ENCODE measurements at places on chromosomes 2 and 18.

GRCh38 chr2:653645-654425, 23.4 kb downstream of the TMEM18 start:
- no peak for DNase-seq

DNA sequence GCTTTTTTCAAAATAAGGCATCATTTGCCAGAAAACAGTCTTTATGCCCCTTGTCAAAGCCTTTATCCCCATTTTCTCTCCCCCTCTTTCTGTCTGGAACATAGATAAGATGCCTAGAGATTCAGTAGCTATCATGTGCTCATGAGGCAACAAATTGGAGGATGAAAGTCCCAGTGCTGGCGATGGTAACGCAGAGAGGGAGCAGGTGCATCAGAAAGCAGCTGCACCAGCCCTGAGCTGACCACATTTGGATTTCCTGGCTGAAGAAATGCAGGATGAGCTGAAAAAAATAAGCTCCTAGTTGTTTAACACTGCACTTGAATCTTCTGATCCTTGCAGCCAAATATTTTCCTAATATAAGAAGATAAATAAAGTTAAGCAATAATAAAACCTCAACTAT, 48.0 kb downstream of the LOXHD1 start:
- no peak for DNase-seq

DNA sequence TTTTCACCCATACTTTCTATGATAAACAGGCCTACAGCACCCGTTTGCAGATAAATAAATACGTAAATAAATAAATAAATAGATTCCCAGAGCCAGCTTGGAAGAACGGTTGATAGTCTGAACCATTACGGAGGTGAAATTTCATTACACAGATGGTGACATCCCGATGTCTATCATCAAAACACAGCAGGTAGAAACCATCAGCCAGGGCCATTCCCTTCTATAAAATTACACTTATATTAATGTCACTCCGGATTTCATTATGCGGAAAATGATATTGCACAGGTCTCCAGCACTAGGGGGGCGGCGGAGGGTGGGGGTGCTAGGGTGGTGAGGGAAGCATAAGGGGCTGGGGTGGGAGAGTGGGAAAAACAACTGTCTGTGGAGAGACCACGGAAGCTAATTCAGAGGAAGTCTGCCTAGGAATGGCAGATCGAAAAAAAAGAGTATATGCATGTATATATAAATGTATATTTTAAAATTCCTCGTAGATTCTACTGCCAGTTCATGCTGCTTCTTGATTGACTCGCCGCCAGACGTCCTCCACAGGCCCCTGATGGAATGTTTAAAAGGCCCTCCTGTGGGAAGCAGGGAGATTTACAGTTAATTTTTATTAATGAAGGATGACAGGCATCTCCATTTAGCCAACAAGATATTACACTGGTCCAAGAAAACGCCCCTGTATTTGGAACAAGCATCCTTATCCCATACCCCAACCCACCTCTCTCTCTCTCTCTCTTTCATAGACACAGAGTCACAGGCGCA, 1906.0 kb upstream of the PIK3C3 start:
- DNase-seq = no peak

GRCh38 chr2:763766-764525, 86.7 kb upstream of the TMEM18 start:
- no peak for DNase-seq

- no peak for DNase-seq
These were observed 52.6 kb upstream of the MAP4K4 start for GRCh38 chr2:101644842-101645383.

DNA sequence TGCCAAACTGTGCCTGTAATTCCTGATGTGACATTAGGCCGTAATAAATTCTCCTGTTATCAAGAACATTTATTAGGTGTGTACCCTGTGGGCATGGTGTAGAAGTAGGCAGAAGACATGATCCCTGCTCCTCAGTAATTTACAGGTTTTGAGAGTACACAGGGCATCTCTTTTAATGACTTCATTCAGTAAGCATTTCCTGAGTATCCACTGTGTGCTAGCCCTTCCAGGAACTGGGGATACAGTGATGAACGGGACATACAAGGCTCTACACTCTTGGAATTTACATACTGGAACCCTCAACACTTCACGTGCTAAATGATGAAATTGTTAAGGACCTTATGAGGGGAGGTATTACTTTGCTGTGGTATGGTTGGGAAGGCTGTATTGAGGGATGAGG, 30.2 kb downstream of the DIS3L2 start:
- DNase-seq = no peak

DNA sequence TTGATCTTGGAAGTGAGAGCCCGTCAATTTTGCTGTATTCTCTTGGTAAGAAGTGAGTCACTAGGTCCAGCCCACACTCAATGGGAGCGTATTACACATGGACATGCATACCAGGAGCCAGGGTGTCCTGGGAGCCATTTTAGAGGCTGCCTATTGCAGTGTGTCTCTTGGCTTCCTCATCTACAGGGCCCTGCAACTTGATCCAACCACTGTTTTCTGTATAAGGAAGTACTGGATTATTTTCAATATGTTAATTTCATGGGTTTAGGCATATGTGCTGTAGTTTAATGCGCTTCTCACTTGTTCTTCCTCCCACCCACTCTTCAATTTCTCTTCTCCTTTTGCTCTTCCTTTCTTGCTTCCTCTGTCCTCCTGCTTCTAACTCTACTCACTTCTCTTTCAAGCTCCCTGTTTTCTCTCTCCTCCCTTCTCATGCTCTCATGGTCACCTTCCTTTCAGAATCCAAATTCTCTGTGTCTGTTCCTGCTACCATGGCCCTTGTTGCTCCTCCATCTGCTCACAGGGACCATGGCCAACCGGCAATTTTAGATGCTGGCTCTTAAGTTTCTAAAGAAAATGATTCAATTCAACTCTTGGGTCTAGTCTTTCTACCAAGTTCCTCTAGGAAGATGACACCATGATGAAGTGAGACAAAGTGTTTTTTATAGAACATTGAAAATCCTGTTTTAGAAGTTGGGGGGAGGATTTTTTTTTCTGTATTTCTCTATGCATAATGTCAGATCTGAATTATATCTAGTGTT, 152.0 kb upstream of the ZEB2 start:
- no peak for DNase-seq

DNA sequence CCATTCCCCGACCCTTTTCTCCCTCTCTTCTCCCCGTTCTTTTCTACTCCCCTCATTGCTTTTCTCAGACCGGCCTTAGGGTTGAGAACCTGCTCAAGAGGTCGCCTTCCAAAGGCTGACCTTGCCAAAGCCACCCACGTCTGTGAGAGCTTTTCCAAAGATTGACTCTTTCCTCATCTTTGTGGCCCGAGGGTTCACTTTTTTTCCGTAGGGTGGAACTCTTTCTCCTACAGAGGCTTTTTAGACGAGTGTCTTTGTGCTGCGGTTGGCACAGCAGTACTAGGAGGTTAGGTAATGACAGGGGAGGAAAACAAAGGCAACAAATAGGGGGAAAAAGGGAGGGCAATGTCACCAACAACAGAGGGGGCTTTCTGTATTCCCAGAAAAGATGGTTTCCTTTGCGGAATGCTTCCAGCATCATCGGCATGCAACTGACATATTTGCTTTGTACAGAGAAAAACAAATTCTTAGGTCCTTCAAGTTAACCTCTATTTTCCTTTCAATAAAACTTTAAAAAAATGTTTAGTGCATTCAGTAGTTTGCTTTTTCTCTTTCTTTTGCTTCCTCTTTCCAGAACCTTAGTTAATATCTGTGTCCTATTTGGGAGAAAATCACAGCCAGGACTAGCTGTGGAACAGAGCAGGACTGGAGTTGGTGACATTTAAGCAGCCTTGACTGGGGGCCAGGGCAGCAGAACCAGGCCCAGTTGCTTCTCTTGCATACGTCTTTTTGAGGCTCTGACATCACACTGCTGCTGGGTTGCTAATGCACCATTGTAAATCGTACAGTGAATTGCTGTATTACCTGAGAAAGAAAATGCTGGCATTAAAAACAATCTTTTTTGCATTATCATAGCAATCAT, 188.1 kb upstream of the FANCL start:
- DNase-seq = no peak

DNA sequence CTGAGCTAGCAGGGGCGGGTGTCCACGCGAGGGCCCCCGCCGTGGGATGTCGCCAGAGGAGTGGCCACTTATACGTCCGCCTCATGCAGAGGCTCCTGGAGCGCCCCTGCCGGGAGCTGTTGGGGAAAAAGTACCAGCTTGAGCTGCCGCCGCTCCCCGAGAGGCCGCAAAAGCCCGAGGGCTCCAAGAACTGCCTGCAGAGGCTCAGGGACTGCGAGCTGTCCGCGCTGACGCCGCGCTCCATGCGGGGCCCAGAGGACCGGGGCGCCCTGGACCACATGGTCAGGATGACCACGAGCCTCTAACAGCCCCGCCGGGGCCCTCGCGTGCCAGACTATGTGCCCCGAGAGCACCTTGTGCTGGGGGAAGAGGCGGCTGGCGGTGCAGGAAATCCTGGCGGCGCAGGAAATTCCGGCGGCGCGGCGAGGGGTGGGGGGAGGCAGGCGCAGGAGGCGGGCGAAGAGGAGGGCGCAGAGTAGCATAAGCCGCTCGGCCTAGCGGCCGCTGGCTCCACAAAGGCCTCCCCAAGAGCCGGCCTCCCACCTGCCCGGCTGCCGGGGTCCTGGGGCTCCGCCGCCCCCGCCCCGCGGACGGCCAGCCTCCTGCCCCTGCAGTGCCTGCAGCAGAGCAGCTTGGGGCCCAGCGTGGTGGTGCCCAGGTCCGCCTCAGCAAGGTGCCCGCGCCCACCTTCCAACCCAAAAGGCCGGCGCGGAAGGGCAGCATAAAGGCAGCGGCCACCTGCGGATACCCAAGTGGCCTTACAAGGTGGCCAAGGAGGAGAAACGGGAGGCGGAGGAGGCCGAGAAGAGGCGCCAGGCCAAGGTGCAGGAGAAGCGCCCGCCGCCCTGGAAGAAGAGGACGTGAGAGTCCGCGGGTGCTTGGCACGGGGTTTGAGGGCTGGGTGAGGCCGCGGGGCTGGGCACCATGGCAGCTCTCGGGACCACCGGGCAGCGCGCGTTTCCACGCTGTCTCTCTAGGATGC, 42.1 kb upstream of the TRIM43B start:
- DNase-seq = peak; percentile 14

- DNase-seq = no peak
These were observed 34.1 kb downstream of the HK2 start for GRCh38 chr2:74867841-74868658.

- no peak for DNase-seq
These were observed 73.4 kb upstream of the TEX51 start for GRCh38 chr2:126825316-126825715.

DNA sequence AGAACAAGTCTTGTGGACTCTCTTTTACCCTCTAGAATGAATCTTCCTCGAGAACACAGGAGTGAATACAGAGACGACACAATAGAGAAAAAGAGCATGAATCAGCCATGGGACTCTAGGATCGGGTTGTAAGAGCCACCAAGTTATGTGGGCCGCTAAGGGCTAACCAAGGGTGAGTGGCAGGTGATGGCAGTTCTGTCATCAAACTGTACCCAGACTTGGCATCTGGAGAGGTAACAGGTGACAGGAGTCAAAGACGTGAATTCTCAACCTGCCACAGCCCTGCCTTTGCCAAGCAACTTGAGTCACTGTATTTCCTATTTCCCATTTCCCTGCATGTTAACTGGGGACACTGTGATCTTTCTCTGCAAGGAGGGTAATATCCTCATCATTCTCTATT, 11.2 kb downstream of the SERPINE2 start:
- DNase-seq = no peak

GRCh38 chr18:31101183-31102024, 817 bp downstream of the DSC2 start:
- DNase-seq = no peak

- DNase-seq = no peak
These were observed 2.8 kb upstream of the STK25 start for GRCh38 chr2:241511091-241511741.

- no peak for DNase-seq
These were observed 342.7 kb downstream of the RND3 start for GRCh38 chr2:150144546-150145298.

DNA sequence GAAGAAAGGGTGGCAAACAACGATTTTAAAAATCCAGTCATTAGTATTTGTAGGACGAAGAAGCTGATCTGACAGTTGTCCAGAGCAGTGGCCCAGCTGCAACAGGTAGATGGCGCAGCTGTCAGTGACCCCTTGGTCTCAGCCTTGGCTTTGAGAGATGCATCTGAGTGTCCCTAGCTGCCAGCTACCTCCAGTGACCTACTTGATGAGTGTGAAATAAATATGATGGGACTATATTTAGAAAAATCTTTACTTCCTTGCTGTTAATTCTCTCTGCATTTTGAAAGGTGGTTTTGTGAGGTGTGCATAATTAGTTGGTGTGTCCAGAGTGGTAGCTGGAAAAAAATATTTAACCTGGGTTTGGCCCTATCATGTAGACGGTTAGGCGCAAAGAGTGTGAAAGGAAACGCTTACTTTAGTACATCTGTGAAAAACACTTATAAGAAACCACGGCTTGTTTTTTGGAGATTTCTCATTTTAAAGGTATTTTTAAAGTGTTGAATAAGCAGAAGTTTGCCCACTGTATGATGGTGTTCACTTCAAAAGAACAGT, 963 bp downstream of the INPP1 start:
- no peak for DNase-seq

- no peak for DNase-seq
These were observed 56.0 kb downstream of the EN1 start for GRCh38 chr2:118791483-118791882.

- no peak for DNase-seq
These were observed 680.9 kb downstream of the IRS1 start for GRCh38 chr2:226118471-226119429.

DNA sequence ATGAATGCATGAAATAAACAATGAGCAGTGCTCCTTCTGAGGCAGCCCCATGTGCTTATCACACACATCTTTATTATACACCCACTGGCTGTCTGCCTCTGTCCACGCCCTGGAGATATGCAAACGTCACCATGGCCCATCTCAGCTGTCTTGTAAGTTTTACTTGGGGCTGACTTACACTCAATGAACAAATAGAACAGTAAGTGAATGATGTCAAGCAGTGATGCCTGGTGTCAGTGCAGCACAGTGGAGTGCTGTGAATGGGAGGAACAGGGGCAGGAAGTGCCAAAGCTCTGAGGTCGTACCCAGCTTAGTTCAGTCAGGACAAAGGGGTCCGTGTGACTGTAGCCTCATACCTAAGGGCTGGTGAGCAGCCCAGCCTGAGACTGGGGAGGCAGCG, 659.5 kb upstream of the HS6ST1 start:
- DNase-seq = no peak
